ENCODE measurements at places on chromosomes 6 and 20.

GRCh38 chr20:24531631-24532419 is 62.4 kb downstream of the SYNDIG1 start:
- DNase-seq = peak; percentile 71

GRCh38 chr6:22227824-22228610 is 68.8 kb downstream of the PRL start:
- DNase-seq = no peak

DNA sequence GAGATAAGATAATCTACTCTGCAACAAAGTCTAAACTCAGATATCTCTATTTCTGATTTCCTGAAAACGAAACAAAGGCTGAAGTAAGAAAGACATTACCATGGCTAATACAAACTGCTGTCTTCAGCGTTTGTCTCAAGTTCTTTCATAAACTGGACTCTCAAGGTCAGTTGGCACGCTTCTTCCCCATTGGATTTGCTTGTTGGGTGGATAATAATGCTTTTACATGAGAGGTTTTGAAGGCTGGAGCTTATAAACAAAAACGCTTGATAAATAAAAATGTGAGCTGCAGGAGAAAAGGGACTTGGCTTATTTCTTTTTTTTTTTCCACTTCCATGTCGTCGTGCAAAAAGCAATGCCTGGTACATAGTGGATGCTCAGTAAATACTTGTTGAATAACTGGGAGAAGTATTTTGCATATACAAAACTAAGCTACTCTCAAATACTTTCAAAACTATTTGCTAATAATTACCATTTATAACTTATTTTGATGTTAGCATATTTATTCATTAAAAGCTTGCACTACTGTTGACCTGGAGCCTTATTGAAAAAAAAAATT is 65.7 kb upstream of the EEF1A1 start:
- DNase-seq = no peak

DNA sequence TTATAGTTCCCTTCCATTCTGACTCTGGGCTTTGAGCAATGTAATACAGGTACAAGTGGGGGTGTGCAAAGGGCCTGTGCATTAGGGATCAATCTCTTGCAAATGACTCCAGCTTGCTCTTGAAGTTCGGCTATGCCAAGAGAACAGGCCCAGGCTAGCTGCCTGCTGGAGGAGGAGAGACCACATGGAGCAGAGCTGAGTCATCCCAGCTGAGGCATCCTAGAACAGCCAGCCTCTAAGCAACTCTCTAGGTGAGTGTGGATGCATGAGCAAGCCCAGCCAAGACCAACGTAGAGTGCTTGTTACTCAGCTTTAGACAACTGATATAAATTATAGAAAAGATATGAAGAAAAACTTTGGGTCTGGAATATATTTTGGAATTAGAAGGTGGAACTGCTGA is 47.6 kb upstream of the RBM24 start:
- DNase-seq = no peak

GRCh38 chr6:47524136-47524845 is 46.7 kb downstream of the CD2AP start:
- DNase-seq = no peak

GRCh38 chr6:81999826-82000225 is 247.3 kb upstream of the TENT5A start:
- no peak for DNase-seq

DNA sequence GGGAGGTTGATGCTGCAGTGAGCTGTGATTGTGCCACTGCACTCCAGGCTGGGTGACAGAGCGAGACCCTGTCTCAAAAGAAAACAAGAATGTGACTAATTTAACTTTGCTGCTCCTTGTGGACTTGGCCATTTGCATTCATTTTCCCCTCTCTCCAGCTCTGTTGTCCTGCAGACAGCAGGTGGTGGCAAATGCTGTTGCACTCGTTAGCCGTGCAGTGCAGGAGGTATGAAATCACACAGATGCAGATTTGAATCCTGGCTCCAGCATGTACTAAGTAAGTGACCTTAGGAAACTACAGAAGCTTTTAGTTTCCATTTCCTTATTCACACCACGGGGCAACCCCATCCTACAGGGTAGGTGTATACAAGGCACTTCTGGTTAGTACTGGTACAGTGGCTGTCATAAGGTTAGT is 9.6 kb upstream of the BEND3 start:
- DNase-seq = no peak

GRCh38 chr20:59598625-59599310 is 5.6 kb upstream of the PHACTR3 start:
- DNase-seq = peak; percentile 86

GRCh38 chr6:169225887-169226286 is 27.8 kb downstream of the THBS2 start:
- DNase-seq = no peak

DNA sequence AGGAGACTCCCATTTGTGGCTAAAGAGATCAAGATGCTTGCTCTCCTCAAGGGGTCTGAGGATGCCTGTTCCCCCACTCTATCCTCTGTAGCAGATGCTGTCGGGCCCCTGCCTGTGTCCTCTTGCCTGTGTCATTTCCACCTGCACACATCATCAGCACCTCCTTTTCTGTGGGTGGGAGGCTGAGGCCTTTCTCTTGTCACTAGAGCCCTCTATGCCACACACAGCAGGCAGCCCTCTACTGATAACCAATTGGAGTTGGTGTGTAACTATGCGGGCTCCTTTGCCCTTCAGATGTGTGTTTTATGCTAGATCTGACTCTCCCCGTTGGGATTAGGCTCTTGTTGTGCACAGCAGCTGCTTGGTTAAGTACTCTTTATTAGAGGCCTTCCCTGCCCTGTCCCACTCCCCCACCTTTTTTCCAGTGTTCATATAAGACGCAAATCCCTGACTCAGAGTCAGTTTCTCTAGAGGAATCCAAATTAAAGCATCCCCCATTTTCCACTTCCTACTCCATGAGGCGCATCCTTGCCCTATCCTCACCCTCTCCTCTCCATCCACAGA is 7.7 kb downstream of the TREML2 start:
- no peak for DNase-seq

GRCh38 chr20:46683011-46683667 is 6.1 kb downstream of the TP53RK start:
- no peak for DNase-seq

DNA sequence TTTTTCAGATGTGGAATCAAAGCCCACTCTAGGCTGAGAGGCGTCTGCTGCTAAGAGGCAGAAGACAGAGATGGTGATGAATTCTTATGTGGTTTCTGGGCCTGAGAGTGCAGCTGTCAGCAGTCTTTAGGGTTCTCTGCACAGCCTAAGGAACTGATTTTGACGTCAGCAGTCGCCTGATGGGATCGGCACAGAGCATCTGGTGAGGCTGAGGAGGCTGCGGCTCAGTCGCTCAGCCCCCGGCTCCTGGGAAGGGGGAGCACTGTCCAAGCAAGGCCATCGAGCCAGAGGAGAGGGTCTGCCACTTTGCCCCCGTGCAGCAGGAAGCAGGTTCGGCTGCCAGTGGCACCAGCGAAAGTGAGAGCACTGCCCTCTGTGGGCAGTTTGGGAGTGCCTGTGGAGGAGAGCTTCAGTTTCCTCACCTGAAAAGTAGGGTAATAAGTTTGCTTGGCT is 92.5 kb downstream of the TCP11 start:
- DNase-seq = peak; percentile 27

GRCh38 chr6:142455957-142456589 is 154.3 kb downstream of the ADGRG6 start:
- DNase-seq = no peak

- no peak for DNase-seq
Observed at GRCh38 chr6:86686496-86686895, 250.8 kb upstream of the HTR1E start.

DNA sequence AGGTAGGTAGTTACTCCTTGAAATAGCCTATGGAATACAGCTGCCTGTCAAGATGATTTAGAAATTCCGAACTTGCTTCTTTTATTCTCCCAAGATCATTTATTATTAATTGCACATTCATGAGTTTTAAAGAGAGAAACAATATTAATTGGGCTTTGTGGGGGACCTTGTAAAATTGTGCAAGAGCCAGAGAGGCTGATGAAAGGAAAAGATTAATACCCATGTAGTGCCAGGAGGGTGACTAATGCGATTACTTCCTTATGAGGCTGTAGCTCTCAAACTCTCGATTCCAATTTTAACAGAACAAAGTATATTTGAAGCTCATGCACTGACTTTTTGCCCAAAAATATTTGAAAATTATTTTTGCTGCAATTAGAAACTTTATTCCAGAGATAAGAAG is 423.8 kb upstream of the ID4 start:
- DNase-seq = no peak

- no peak for DNase-seq
Observed at GRCh38 chr6:147283460-147283859, 79.2 kb downstream of the STXBP5 start.

- peak; percentile 74 for DNase-seq
Observed at GRCh38 chr6:84052204-84052882, 18.8 kb downstream of the MRAP2 start.

- DNase-seq = no peak
Observed at GRCh38 chr6:125612345-125612846, 137.0 kb upstream of the HEY2 start.

DNA sequence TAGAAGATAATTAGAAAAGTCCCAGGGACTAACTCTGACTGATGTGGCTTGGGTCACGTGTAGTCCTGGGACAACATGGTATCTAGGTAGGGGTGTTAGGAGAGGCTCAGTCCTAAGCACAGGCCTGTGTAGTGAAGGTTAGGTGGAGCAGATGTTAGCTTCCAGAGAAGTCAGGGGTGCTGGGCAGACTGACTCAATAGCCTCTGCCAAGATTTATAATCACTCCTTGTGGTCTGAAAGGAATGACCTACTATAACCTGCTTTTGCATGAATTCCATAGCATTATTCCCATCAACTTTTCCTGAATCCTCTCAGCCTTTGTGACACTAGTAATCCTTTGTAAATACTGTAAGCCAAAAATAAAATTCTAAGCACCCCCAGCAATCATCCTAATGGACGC is 10.2 kb upstream of the PEX7 start:
- no peak for DNase-seq

DNA sequence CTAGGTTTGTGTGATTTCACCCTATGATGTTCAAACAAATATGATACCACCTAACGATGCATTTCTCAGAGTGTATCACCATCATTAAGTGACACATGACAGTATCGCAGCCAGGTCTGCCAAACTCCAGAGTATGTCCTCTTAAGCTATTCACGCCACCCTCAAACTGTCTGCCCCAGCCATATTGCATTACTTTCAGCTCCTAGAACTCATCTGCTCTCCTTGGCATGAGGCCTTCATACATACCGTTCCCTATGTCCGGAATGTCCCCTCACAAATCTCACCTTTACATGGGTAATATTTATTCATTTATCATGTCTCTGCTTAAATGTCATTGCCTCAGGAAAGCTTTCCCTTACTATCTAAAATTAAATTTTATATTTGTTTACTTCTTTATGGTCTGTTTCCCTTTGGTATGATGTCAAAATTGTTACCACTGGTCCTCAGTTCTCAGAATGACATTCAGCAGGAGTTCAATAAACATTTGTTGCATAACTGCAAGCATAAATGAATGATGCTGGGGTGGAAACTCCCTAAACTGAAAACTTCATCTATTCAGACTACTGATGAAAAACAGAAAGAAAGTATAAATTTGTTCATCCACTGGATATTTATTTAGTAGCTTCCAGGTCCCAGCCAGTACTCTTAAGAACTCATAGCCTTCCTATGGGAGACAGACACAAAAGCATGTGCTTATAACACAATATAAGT is 3.2 kb downstream of the SESN1 start:
- peak; percentile 65 for DNase-seq

DNA sequence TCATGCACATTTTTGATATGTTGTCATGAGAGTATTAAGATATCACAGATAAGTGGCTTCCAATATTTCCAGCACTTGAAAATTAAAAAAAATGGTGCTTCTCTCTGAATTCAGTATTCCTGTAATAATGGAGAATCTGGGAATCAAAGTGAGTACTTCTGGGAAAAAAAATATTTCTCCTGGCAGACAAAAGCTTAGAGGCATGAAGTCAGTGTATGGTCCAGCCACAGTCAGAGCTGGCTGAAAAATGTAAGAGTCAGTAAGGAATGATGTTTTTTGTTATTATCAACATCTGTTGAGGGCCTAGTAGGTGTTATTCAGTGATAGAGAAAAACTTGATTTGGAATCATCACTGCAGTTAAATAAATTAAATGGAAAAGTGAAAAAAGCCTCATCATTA is 3.2 kb upstream of the RFPL4B start:
- no peak for DNase-seq

DNA sequence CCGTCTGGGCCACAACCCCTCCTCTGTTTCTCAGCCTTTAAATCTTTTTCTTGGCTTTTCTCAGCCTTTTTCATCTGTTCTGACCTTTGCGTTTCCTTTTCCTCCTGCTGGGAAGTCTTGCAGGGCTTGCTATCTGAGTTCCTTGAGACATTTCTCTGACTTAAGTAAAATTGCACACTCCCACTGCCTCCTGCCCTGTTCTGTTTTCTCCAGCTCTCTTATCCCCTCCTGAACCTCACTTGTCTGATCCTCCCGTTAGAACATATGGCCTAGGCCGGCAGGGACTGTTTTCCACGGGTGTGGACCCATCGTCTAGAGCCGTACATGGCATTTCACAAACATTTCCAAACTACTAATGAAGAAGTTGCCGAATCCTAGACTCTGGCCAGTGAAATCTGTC is 63.0 kb downstream of the ARID1B start:
- DNase-seq = peak; percentile 36

All from G401 (cell line).